ENCODE measurements at places on chromosomes 7 and 10.

GRCh38 chr10:107215681-107216080 is 51.2 kb upstream of the SORCS1 start:
- DNase-seq = no peak

DNA sequence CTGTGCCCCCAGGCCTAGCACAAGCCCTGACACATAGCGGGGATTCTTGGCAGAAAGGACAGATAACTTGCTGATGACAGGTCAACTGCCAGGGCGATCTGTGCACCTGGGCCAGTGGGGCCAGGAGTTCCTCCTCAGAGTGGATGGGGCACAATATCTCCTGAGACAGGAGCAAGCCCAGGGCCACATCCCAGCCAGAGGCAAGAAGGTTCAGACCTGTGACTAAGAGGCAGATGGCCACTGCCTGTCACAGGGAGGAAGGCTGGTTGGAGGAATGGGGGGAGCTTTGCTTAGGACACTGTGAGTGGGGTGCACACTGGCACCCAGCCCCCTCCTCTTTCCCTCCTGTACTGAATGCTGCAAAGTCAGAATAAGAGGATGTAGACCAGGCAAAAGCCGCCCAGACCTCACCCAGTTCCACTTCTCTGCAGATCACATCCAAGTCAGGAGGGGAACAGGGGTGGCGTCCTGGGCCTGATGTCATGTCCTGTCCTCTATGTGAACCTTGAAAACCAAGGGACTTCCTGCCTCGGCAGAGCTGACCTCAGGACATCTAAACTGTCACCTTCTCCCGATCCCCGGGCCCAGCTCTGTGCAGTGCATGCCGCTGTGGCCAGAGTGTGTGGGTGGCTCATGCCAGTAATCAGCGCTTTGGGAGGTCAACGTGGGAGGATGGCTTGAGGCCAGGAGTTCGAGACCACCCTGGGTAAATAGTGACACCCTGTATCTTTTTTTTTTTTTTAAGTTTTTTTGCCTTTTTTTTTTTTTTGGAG is 1.3 kb downstream of the GUSB start:
- peak; percentile 75 for DNase-seq

DNA sequence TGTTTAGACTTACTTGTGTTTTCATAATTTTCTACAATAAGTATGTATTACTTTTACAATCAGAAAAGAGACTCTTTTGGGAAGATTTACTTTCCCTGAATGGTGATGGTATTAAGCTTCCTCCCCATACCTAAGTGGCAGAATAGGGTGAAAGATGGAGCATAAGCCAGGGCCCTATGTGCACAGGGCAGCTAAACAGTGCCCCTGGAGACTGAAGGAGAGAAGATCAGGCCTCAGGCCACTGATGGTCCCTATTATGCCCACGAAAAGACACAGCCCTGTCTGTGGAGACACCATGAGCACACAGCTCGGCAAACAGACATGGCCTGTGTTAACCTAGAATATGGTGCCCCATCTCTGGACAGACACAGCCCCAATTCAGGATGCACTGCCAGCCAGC is 139.4 kb downstream of the OAT start:
- DNase-seq = no peak

GRCh38 chr7:111750228-111750627 is 187.9 kb upstream of the IMMP2L start:
- no peak for DNase-seq

- DNase-seq = no peak
Measured at GRCh38 chr10:54797636-54798321, 3.3 kb downstream of the PCDH15 start.

DNA sequence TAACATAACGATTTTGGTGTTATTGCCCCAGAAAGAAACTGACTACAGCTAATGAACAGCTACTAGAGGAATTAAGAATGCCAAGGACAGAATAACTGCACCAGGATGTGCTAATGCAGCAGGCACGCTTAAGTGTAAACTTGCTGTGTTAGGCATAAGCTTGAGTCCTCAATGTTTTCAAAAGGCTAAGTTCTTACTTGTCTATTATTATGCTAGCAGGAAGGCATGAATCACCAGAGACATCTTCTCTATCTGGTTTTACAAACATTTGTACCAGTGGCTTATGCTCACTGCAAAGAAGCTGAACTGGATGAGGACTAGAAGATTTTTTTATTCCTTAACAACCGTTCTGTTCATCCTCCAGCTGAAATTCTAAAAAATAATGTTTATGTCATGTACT is 1035.3 kb downstream of the NRG3 start:
- no peak for DNase-seq

GRCh38 chr7:133571076-133571475 is 318.2 kb downstream of the EXOC4 start:
- no peak for DNase-seq

GRCh38 chr10:103501186-103501585 is 7.7 kb downstream of the NEURL1 start:
- no peak for DNase-seq

GRCh38 chr7:39465055-39465929 is 100.9 kb upstream of the YAE1 start:
- peak; percentile 23 for DNase-seq

DNA sequence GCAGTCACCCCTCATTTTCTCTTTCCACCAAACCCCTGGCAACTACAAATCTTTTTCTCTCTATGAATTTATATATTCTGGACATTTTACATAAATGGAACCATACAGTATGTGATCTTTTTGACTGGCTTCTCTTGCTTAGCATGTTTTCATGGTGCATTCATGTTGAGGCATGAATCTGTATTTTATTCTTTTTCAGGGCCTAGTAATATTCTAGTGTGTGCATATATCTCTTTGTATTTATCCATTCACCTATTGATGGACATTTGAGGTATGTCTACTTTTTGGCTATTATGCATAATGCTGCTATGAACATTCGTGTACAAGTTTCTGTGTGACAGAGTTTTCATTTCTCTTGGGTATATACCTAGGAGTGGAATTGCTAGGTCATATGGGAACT is 78.2 kb downstream of the HACD1 start:
- no peak for DNase-seq

DNA sequence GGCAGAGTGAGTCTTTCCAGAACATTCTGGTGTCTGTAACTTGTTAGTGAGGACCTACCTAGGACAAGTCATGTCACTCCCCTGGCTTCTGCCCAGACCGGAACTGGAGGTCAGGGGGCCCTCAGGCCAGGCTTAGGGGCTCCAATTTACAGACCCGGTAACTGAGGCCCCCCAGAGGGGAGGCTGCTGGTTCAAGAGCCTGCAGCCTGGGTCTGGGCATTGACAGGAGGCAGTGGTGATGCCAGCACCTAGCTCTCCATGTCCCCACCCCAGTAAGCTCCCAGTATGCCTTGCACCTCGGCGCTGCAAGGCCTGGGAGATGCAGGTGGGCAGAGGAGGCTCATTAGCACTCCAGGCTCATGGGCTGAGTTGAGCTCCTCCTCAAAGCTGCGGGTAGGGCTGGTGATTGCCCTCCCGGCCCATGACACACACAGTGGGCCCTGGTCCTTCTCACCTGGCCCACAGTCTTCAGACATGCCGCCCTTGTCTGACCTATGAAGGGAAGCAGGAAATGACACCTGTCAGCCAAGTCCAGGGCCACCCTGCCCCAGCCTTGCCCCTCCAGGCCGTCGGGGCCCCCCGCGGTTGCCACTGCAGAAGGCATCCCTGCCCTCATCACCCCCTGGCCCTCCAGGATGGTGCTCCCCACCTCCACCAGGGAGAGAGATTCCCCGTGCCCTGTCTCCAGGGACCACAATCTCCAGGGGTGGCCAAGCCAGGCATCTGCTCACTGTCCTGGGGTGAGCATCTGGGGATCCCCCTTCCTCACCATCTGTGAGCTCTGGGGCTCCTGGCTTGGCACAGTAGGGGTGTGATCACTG is 88.3 kb upstream of the TMEM248 start:
- no peak for DNase-seq

GRCh38 chr10:127715782-127716378 is 21.1 kb upstream of the FOXI2 start:
- no peak for DNase-seq

DNA sequence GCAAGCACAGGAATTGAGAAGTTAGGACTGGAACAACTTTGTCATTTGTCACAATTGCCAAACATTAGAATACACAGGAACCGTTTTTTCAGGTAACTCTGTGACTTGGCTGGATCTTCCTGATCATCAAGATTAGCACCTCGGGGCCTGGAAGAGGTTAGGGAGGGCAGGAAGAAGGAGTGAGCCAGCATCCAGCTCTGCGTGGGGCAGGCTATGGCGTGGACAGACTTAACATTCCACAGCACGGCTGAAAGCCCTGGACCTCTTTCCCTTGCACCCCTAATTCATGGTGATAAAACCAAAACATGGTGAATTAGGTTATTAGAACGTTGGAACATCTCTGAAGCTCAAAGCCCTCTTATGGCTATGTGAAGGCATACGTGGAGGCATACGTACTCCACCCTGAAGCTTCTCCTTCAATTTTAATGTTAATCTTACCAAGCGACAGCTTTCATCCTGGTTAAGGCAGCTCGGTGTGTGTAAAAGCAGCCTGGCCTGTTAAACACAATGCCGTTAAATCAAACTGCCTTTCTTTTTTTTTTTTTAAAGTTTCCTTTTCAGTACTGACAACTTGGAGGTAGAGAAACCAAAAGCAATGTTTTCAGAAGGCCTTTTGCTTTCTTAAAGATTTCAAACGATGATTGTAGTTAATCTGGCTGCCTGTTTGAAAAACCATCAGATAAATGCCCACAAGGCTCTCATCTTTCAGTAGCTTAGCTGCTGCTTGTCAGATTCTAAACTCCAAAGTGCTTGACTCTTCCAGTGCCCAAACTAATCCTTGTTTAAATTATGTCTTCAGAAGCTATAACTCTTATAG is 4.5 kb downstream of the GRK5 start:
- DNase-seq = no peak

GRCh38 chr7:115014794-115015193 is 92.9 kb downstream of the MDFIC start:
- DNase-seq = no peak

DNA sequence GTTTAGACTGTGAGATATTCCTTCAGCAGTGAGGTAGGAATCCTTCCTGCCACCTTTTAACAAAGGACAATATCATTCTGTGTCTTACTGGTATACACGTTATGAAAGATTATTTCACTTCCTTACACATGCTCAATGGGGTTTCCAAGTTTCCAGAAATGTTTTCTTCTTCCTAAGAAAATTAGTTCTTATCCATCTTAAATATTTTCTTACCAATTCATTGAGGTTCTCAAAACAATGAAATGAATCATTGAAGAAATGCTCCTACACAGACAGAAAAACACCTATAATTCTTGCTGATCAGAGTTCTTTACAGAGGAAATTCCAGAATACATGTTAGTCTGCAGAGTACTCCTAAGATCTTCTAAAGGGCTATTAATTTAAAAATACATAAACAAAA is 51.4 kb upstream of the SEC61G start:
- no peak for DNase-seq

- no peak for DNase-seq
Measured at GRCh38 chr7:91657483-91658071, 222.9 kb downstream of the MTERF1 start.

DNA sequence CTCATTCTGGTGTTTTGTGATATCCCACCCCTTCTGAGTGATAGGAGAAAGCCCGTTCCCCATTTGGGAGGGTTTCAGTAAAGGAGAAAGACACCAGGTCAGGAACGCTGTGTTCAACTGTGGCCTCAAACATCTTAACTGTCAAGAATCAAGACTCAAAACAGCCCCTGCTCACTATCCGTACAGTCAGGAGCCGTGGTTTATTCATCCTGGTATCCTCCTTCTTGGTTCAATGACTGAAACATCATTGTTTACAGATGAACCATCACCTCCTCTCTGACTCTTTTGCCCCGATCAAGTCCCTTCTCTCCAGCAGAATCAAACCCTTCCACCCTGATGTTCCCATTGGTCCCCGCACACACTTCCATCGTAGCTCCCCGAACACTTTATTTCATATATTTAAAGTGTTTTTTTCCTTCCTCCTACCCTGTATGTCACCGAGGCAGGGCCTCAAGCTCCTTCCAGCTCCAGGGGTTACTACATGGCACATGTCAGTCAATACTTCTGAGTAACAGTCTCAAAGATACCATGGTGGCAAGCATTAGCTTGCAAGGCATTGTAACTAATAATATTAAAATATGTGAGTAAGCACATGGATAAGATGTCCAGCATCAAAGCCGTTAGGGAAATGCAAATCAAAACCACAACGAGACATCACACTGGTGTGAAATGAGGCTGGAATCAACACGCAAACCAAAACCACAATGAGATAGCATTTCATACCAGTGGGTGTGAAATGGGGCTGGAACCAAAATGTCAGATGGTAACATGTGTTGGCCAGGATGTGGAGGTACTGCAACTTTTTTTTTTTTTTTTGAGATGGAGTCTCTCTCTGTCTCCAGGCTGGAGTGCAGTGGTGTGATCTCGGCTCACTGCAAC is 124.7 kb upstream of the C1QL3 start:
- no peak for DNase-seq

DNA sequence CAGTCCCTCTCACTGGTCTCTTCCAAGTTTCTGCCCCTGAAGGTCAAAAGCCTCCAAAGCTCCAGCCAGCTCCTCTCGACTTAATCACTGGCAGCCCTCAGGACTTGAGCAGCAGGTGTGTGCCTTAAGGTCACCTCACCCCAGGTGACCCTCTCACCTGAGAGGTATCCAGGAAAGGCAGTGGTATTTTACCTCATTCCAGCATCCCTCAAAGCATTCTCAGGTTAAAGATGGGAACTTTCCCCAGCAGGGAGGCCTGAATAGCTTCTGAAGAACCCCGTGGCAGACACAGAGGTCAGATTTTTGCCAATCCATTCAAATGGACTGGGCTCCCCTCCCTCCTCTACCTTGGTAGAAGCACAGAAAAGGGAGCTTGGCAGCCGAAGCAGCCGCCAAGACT is 148.2 kb downstream of the GFRA1 start:
- no peak for DNase-seq

GRCh38 chr10:121415063-121415399 is 183.2 kb downstream of the FGFR2 start:
- DNase-seq = no peak

GRCh38 chr10:91163869-91164474 is 56.5 kb upstream of the PCGF5 start:
- DNase-seq = peak; percentile 70

DNA sequence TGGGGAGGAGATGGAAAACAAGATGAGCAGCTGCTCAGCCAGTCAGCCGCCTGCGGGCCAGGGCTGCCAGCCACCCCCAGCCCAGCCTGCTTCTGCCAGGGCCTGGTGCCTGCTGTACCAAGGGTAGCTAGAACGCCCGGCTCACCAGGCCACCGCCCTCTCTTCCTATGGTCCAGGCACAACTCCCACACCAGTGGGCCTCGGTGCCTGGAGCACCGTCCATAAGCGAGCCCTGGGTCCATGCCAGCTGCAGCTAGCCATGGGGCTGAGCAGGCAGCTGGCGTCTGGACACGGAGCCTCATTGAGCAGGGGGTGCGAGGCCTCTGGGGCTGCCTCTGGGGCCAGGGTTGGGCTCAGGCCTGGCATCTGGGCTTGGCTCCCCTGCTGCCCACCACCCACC is 8.5 kb upstream of the RABGEF1 start:
- no peak for DNase-seq

GRCh38 chr10:113000876-113001598 is 51.0 kb downstream of the TCF7L2 start:
- no peak for DNase-seq

DNA sequence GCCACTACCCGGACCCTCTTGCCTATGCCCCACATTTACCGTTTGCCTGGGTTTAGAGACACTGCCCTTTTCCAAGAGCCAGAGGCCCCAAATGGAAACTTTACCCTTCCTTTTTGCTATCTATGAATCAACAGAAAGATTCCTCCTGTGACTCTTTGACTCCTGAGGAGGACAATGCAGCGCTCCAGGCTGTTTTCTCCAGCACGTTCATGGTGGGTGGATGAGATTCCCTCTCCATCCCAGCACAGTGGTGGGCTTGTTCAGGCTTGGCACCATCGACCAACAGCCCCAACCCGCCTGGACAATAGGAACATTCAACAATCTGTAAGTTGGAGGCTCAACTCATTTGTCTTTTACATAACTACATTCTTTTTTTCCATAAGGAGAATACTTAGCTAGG is 55.9 kb downstream of the DLD start:
- no peak for DNase-seq
